ENCODE measurements at places on chromosomes 1 and 21.

- no peak for DNase-seq
These were observed 13.1 kb downstream of the RHOC start for GRCh38 chr1:112693821-112694220.

DNA sequence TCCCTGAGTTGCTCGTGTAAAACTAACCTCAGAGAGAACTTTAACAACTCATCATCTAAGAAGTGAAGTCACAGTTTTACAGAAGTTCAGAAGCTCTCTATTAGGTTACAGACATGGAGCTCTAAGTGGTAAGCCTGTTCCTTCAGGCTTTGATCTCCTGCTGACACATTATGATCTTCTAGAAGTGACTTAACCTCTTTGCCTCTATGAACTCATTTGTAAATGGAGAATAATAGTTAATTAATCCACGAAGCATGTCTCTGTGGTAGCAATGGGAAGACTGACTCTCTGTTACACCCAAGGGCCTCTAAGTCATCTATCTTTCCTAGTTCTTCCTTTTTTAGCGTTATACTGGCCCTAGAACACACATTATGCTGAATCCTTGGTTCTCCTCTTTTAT, 157.9 kb upstream of the NRIP1 start:
- no peak for DNase-seq

DNA sequence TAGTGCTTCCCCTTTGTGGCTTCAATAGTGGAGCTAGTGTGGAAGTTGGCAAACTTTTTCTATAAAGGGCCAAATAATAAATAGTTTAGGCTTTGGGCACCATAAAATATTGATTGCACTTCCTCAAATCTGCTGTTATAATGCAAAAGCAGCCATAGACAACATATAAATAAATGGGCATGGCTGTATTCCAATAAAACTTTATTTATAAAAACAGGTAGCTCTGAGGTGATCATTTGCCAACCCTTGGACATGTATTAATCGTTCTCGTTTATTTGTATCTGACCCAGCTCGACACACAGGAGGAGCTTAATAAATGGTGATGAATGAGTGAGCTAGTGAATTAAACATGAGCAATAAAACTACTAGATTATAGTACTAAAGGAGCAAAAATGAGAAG, 13.3 kb downstream of the KAZN start:
- DNase-seq, result no peak

- DNase-seq, result peak; percentile 66
These were observed 386.2 kb upstream of the ADGRL2 start for GRCh38 chr1:81414488-81415015.

- peak; percentile 47 for DNase-seq
These were observed 54.7 kb upstream of the MAN1A2 start for GRCh38 chr1:117312453-117313138.

DNA sequence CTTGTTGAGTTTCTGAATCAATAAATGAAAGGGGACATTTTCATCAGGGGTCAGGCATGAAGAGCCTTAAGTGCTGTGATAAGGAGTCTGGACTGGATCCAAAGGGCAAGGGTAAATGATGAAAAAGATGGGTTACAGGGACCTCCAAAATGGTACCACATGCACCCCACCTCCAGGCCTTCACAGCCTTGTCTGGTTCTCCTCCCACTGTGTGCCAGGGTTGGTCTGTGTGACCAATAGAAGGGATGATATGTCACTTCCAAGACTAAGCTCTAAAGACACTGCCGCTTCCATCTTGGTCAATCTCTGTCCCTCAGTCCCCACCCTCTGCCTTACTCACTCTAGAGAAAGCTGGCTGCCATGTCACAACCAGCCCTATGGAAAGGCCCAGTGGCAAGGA, 140.6 kb downstream of the ZNF281 start:
- no peak for DNase-seq

GRCh38 chr1:46510341-46510997, 20.8 kb downstream of the DMBX1 start:
- no peak for DNase-seq

DNA sequence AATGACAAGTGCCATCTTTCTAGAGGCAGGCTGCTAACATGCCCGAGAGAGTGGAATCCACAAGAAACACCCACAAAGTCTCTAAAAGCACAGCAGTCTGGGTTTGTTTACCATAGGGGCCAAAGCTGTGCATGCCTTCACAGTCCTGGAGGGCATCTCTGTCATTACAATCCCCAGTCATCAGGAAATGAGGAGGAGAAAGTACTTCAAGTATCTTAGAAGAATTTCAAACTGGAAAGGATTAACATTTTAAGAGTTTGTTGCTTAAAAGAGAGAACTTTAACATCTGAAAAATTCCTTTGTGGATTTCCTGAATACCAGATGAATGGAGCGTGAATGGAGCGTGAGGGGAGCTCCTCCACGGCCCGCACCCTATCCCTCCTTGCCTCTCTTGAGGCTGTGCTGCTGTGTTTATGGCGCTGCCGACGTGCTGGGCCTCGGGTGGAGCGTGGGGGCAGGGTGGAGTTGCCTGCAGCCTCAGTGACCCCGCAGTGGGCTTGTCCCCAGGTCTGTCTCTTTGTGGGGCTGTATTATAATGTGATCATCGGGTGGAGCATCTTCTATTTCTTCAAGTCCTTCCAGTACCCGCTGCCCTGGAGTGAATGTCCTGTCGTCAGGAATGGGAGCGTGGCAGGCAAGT, 23.3 kb downstream of the SLC6A17 start:
- DNase-seq, result no peak

DNA sequence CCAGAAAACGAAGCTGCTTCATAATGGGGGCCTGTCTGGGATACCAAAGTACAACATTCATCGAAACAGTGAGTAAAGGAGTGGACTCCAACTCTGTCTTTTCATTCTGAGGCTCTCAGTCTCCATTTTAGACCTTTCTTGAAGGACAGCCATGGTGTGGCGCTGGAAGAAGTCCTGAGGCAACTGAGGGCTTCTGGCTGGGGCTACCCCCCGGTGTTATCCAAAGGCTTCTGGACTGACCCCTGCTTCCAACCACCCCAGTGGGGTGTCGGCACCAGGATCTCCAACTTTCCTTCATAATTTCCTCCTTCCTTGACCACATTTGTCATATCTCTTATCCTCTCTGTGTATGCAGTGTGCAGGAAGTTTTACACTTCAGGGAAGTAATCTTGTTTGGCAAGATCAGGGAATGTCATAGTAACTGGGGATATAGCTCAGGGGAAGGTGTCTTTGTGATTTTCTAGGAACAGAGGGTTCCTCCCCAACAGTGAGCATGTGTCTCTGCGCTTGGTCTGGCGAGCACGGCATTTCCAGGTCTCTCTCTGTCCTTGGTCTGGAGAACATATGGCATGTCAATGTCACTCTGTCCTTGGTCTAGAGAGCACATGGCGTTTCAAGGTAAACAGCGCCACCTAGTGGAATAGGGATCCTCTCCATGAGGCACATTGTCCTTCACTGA, 19.4 kb upstream of the BSDC1 start:
- DNase-seq, result peak; percentile 63

DNA sequence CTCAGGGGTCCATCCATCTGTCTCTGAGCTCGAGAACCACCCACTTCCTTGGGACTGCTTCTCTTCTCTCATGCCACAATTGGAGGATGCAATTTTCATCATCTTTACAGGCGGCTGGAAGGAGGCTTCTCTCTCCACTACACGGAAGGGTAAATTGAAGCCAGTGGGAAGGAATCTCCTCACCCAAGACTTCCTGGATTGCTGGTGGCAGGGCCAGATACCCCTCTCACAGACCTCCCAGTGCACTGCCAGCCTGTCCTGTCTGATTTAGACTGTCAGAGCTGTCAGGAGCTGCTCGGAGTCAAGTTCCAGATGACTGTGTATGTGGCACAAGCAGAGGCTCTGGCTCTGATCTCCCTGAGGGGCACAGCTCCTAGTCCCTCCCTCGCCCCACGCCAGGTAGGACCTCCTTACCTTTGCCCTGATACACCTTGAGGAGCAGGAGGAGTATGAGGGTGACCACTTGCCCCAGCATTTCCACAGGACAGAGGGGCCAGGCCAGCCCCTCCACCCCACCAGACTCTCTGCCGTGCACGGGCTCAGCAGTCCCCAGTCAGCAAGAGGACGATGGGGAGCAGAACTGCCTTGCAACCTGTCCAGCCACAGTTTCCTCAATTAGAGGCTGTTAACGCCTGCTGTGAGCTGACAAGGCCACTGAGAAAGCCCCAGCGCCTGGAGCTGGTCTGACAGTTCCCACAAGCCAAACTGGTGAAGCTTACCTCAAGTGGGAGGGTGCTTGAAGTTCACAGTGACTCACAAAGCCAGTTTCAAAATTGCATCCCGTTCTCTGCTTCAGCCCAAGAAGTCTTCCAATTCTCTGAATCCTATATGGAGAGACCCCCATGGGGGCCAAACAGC, at the start of gene CD244:
CD244 (minus strand) TSS at position 685 of the 858 bp plus-strand sequence; CDS start at position 475, 210 bp downstream.
- DNase-seq, result no peak

DNA sequence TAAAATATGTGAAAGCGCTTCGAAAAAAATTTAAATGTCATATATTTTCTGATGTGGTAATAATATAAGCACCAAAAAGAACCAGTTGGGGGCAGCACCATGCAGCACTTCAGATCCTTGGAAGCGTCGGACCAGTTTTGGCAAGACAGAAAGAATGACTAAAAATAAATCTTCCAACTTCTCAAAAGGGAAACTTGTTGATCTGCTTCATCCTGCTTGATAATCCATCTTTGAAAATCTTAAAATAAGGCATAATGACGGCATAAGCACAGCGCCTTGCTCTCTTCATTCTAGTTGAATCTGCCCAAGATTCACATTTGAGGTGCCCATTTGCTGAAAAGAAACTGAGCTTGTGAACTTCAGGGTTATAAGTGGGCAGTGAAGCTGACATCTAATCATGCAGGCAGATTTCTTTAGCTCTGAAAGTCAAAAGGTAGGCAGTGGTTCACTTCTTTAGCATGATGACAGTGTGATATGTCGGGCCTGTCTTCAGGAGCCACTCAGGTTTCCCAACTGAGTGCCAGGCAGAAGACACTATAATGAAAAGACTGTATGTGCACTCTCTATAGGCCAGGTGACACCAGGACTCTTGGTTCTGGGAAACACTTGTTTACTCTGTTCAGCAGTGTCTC, 19.8 kb upstream of the MUTYH start:
- peak; percentile 74 for DNase-seq

DNA sequence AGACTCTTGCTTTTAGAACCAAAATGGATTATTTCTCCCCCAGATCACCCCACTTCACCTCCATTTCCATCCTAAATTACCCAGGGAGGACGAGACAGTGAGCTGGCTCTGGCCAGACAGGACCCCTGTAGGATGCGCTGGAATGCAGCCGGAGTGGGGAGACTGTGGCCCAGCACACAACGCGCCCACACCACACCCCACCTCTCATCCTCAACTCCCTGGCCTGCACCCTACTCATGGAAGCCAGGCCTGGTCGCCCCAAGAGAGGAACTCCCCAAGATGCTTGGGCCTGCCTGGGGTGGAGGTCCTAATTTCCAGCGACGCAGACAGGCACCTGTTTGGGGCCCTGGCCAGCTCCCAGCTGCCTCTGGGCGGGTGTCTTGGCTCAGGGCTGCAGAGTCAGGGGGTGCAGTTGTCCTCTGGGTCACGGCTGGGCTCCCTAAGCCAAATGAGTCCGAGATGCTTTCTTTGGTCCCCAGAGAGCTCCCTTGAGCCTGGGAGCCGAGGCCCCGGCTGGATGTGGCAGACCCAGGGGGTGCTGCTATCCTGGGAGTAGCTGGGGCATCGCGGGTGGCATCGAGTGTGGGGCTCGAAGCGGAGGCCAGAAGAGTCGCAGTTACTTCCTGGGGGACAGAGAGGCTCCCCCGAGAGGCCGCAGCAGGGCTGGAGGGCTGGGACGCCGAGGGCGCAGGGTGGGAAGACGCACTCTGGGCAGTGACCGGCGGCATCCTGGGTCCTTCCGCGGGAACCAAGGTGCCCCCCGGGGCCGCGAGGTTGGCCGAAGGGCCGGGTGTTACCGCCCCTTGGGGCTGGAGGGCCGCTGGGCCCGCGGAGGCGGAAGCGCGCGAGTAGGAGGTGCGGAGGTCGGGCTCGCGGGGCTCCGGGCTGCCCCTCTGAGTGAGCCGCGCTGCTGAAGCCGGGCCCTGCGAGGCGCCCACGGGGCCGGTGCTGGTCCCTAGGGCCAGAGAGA, 10.4 kb downstream of the CLEC20A start:
- DNase-seq, result no peak

GRCh38 chr1:100250264-100250663, 630 bp upstream of the DBT start:
- DNase-seq, result no peak

DNA sequence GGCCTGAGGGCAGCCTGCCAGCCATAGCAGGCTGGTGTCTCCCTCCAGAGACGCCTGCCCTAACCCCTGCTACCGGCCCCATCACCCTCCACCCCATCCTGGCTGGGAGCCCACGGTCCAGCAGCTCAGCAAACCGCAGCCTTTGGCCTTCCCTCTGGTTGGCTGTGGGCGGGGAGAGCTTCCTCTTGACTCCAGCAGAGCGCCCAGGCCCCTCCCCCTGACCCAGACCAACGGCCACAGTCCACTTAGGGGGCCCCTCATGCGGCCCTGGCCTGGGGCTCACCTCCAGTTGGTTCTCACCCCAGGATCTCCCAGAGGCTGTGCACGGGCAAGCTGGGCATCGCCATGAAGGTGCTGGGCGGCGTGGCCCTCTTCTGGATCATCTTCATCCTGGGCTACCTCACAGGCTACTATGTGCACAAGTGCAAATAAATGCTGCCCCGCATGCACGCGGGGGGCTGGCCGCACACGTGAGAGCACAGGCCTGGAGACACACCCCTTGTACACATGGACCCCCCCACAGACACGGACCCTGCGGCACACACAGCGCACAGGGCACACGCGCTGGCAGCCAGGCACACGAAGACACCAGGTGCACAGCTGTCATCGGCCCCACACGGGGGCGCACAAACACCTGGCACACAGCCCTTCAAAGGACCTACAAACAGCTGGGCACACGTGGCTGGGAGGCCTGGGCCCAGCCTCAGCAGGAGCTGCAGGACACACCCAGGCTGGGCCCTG, 3.1 kb downstream of the SMIM1 start:
- no peak for DNase-seq

DNA sequence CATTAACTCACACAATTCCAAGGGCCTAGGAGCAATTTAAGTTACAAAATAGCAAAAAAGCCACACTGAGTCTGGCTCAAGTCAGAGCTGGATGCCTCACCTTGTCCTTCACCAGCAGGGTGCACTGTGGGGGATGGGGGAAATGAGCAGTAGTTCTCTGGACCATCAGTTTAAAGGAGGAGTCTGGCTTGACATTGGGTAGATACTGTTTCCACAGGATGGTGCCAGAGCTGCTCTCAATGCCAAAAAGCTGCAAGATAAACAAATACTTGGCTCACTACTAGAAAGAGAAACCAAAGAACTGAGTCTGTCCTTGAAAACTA, 18.8 kb downstream of the EMC1 start:
- DNase-seq, result no peak

- no peak for DNase-seq
These were observed 13.3 kb downstream of the ARV1 start for GRCh38 chr1:230992100-230992774.
